ENCODE measurements at places on chromosomes 16 and 17.

- DNase-seq = no peak
Measured at GRCh38 chr17:67359960-67360791, 6.2 kb downstream of the PSMD12 start.

DNA sequence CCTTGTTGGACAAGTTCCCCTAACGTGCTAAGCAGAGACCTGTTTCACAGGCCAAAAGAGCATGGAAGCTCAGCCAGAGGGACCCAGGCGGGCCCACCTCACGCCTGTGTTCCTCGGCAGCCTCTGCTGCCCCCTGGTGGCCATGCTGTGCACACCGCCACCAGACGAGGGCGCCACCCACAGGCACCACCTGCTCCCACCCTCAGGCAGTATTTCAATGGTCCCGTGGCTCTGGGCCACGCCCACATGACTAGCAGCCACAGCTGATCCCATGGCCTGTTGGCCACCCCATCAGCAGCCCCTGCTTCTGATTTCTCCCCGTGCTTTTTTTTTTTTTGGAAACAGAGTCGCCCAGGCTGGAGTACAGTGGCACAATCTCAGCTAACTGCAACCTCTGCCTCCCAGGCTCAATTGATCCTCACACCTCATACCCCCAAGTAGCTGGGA lies 18.9 kb downstream of the MPG start:
- peak; percentile 85 for DNase-seq

GRCh38 chr17:43553573-43553972 lies 7.4 kb upstream of the ETV4 start:
- DNase-seq = no peak

DNA sequence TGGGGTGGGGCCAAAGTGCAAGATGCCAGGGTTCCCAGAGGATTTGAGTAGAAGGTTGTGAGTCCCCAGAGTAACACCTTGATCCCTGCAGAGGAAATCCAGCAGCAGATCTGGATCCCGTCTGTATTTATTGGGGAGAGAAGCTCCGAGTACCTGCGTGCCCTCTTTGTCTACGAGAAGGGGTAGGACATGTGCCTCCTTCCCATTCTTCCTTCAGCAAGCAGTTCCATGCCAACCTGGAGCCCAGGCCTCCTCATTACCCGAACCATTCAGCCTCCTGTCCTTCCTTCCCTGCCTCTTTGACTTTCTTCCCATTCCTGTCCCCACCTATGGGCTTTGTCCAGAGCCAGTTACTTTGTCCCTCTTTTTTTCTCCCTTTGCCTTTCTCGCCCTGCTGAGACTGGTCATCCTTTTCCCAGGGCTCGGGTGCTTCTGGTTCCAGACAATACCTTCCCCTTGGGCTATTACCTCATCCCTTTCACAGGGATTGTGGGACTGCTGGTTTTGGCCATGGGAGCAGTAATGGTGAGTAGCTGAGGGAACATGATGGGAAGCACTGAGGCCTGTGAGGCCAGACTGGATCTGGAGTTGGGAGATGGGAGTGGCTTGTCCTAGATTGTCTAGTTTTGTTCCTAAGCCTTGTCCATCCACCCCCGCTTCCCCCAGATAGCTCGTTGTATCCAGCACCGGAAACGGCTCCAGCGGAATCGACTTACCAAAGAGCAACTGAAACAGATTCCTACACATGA lies 2.9 kb downstream of the RNF167 start:
- no peak for DNase-seq

- no peak for DNase-seq
Measured at GRCh38 chr17:72913142-72913682, 179.3 kb downstream of the SLC39A11 start.

DNA sequence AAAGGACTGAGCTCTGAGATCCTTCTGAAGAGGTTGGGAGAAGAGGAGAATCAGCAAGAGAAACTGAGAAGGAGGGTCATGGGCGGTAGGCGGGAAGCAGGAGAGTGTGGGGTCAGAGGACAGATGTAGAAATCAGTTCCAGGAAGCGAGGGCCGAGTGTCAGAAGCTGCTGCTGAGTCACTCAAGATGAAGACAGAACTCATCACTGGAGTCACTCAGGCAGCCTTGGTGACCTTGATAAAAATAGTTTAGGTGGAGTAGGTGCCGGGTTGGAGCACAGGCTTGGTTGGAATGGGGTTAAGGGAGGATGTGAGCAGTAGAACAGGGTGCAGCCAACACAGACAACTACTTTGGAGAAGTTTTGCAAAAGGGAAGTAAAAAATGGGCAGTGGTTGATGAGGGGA lies 6.1 kb upstream of the ITGAM start:
- no peak for DNase-seq

- no peak for DNase-seq
Measured at GRCh38 chr17:54180950-54181349, 358.2 kb downstream of the KIF2B start.

DNA sequence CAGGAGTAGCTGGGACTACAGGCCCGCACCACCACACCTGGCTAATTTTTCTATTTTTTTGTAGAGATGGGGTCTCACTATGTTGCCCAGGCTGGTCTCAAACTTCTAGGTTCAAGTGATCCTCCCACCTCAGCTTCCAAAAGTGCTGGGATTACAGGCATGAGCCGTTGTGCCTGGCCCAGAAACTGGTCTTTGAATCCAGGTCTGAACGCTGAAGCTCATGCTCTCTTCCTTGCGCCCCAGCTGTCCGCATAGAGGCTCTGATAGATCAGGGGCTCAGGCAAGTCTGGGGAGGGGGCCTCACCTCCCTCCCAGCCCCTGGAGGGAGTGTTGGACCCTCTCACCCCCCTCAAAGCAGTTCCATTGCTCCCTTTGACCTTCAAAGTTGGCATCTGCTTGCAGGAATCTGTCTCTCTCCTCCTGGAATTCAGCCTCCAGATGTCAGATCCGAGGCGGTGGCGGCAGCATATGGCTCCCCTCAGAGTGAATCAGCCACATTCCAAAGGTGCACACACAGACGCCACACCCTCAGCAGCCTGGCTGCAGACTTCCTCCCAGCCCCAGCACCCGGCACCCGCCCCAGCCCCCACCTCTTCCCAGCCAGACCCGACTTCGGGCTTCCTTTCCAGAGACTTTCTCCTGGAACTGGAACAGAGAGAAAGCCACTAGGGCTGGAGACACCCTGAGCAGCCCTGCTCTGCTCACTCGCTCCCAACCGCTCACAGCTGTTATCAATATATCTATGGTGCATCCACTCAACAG lies 16.9 kb upstream of the GLIS2 start:
- DNase-seq = no peak

DNA sequence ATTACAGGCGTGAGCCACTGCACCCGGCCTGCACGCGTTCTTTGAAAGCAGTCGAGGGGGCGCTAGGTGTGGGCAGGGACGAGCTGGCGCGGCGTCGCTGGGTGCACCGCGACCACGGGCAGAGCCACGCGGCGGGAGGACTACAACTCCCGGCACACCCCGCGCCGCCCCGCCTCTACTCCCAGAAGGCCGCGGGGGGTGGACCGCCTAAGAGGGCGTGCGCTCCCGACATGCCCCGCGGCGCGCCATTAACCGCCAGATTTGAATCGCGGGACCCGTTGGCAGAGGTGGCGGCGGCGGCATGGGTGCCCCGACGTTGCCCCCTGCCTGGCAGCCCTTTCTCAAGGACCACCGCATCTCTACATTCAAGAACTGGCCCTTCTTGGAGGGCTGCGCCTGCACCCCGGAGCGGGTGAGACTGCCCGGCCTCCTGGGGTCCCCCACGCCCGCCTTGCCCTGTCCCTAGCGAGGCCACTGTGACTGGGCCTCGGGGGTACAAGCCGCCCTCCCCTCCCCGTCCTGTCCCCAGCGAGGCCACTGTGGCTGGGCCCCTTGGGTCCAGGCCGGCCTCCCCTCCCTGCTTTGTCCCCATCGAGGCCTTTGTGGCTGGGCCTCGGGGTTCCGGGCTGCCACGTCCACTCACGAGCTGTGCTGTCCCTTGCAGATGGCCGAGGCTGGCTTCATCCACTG lies at the start of gene BIRC5:
TSS of gene BIRC5 (plus strand) at position 238 of the 690 bp plus-strand sequence. CDS start at position 302, 64 bp downstream.
- DNase-seq = peak; percentile 92
